ENCODE measurements at places on chromosomes 7 and 10.
A peak's percentile ranks its signal among the peaks of the same experiment; 100 is the strongest.

DNA sequence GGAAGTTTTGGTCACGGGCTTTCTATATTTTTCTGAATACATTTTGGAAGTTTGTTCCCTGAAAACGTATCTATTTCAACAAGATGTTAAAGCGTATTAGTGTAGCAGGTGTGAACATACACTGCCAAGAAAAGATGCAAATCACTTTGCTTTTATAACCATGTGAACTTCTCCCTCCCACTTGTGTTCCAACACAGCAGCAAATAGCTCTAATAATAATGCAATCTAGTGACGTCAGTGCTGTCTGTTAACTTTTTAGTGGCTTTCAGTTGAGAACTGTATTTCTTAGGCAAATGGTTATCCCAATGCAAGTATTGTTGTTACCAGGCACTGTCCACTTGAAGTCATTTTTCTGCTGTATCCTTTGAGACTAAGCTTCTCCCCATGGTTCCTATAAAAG lies 188.4 kb upstream of the IGFBP3 start:
- no peak for DNase-seq

GRCh38 chr7:3338161-3338560 lies 37.1 kb downstream of the SDK1 start:
- DNase-seq = no peak

GRCh38 chr10:1532636-1533035 lies 204.7 kb downstream of the ADARB2 start:
- DNase-seq = no peak

GRCh38 chr10:131833013-131833412 lies 67.8 kb upstream of the PPP2R2D start:
- DNase-seq = no peak

DNA sequence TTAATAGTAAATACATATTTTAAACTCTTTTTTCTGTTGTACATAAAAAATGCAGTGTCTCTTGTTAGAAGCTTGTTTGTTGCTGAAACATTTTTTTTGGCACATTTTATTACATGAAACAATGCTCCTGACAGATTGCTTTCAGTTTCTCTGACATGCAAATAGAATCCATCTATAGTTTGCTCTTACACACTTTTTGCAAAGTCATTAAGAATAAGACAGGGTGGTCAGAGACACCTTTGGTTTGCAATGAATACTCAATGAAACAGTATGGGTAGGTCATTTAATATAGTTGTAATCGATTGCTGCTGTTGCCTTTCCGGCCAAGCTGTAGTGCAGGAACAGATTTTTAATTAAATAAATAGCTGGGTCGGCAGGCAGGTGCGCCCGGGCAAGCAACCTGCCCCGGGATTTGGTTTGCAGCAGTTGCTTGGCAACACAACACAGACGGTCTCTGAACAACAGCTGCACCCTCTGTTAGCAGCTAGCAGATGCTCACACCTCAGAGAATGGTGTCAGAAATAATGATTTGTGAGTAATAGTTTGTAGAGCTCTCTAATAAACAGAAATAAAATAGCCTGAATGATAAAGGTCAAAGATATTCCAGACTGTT lies 115.7 kb upstream of the CACNA2D1 start:
- DNase-seq = no peak

GRCh38 chr7:17546592-17546991 lies 248.1 kb downstream of the AHR start:
- no peak for DNase-seq

- no peak for DNase-seq
Measured at GRCh38 chr10:47336387-47337134, 11.6 kb upstream of the RBP3 start.

- no peak for DNase-seq
Measured at GRCh38 chr10:90592638-90593302, 265.1 kb downstream of the HTR7 start.

- no peak for DNase-seq
Measured at GRCh38 chr10:122508021-122508420, 46.7 kb downstream of the HTRA1 start.

GRCh38 chr7:91411060-91411459 lies 146.8 kb downstream of the FZD1 start:
- no peak for DNase-seq

- no peak for DNase-seq
Measured at GRCh38 chr10:76711222-76711997, 926.2 kb downstream of the KCNMA1 start.

- no peak for DNase-seq
Measured at GRCh38 chr7:124489082-124489819, 276.3 kb downstream of the GPR37 start.

DNA sequence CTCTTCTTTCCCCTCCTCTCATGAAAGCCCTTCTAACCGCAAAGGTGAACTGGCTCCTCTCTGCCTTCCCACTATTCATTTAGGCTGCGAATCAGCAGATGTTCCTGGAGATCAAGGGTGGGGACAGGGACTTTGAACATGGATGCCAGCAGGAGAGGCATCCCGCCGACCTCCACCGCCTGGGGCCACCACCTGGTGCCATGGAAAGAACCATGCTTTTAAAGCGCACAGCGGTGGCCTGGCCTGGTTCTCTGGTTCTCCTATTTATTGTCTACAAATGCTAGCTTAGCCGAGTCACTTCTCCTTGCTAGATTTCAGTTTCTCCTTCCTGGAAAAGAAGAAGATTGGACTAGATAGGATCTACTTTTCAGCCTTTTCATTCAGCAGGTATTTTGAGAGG lies 43.2 kb upstream of the KCNMA1 start:
- DNase-seq = no peak

DNA sequence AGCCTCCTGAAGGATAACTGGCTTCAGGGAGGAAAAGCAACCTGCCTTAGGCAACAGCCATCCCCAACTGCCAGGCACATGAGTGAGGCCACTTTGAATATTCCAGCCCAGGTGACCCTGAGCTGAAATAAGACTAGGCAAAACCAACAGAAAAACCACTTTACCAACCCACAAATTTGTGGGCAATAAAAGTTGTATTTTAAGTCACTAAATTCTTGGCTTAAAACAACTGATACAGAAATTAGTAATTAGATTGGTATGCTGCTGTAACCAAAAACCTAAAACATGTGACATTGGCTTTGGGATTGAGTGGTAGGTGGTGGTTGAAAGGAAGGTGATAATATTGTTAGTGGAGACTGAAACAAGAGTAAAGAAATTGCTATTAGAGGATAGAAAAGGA lies 39.9 kb downstream of the ABCB4 start:
- DNase-seq = no peak

DNA sequence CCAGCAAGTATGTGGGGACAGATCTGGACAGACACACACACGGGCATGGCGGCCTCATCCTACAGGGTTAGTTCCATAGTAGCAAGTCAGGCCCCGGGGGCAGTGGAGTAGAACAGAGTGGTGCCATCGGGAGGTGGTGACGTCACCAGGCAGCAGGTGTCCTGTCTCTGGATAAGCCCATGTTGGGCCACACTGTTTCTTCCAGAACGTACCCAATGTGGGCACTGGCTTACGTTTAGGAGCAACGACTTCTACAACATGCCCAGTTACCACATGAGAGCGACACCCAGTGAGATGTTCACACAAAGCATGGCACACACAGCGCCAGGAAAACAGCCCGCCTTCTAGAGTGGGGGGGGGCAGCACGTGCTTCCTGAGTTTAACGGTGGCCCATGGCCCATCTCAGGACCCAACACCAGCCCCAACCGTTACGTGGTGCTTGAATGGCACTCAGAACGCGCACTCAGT lies 67.8 kb downstream of the CTBP2 start:
- no peak for DNase-seq

GRCh38 chr10:127148933-127149220 lies 47.5 kb downstream of the INSYN2A start:
- peak; percentile 5 for DNase-seq

DNA sequence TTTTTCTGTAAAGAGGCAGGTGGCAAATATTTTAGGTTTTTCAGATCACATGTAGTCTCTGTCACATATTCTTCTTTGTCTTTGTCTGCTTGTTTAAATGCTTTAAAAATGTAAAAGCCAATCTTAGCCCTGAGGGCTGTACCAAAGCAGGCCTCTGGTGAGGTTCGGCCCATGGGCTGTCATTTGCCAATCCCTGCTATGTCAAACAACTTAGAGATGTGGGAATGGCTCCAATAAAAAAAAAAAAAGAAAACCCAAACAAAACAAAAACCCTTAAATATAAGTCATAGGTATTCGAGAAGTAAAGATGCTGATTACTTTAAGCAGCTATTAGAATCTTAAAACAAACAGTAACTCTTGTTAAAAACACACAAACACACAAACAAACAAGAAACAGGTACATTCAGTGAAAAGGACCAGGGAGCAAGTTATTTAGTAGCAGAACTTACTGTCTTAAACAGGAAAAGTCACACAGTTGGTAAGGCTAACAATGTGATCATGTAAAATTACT lies 61.4 kb upstream of the NAMPT start:
- no peak for DNase-seq

DNA sequence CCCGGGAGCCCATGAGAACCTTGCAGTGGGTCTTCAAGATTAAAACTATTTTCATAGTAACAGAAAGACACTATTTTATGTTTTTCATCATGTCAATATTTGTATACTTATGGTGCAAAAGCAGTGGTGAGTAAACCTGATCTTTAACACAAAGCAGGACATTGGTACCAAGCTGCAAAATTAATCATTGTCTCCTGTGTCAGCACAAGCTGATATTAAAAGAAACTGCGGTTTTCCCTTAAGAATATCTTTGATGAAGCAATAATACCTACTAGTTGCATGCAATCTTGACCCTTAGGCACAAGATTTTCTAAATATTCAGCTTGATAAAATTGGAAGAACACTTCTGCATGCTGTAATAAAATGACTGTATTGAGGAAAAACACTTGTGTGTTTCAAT lies 121.7 kb downstream of the MDFIC start:
- DNase-seq = no peak

Measured in pulmonary artery endothelial cell (primary cell).